ENCODE measurements at places on chromosomes 1 and 21.

- DNase-seq, result no peak
These were observed 54.1 kb downstream of the CD46 start for GRCh38 chr1:207805841-207806421.

- DNase-seq, result no peak
These were observed 9.6 kb upstream of the CYB5R1 start for GRCh38 chr1:202976633-202977032.

GRCh38 chr1:35536556-35537162 lies 20.5 kb downstream of the KIAA0319L start:
- no peak for DNase-seq

- no peak for DNase-seq
These were observed 346.2 kb downstream of the SMYD3 start for GRCh38 chr1:246160905-246161304.

DNA sequence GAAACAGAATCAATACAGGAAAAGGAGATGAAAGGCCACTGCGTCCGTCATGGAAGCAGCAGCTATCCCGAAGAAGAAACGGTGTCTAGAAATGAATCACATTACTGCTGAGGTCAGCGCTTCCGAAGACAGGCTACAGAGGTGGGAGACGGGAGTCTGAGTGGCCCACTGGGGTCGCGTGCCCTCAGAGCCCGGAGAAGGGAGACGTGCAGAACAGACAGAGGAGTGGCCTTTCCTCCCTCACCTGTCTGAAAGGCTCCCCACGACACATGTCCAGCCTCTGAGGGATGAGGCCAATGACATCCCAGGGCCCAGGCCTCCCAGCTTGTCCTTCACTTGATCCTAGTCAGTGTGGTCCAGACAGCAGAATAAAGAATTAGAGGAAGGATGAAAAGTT lies 35.9 kb downstream of the VPS26C start:
- DNase-seq, result no peak

DNA sequence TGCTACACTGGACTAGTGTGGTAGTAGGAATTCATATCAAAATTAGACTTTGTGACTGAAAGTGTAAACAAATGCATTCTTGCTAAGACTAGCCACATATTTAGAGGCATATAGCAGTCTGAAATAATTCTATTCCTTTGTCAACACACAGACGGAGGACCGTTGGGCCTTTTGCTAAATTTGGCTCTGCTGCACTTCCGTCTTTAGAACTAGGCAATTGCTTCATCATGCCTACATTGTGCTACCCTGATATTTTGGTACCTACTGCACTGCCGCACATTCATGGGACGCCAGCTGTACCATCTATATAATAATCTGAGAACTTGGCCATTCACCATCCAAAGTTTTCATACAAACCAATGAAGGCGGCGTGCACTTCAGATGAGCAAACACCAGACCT lies 346.8 kb downstream of the KIF26B start:
- no peak for DNase-seq

DNA sequence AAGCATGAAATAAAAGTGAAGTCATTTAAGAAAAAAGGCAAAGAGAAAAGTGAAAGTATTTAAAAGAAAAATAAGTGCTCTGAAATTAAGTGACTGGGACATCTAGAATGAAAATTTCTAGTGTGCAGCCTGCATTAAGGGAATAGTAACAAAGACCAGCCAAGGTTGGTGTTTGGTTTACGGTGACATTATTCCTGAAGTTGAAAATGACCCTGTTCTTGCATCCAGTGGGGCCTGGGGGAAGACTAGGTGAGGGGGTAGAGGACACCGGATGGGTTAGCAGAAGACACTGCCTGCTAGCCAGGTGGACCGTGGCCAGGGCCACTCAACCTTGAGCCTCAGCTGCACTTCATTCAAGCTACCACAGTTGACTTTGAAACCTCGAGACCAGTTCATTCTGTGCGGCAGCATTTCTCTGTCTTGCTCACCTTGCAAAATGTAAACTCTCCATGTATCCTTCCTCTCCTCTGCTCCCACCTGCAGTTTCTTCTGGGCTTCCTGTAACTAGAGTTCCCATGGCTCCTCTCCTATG lies 14.3 kb upstream of the KCNK1 start:
- no peak for DNase-seq

DNA sequence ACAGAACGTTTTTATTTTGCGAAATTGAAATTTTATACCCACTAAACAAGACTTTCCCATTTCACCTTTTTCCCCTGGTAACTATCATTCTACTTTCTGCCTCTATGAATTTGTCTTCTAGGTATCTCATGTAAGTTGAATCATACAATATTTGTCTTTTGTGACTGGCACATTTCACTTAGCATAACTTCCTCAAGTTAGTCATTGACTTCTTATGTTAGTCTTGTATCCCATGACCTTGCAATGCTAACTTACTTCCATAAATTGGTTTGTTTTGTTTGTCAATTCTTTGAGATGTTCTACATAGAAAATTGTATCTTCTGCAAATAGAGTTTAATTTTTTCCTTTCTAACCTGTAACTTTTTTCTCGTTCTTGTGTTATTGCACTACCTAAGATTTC lies 26.9 kb downstream of the SH3BP5L start:
- DNase-seq, result no peak

GRCh38 chr1:160256396-160257046 lies 5.8 kb downstream of the DCAF8 start:
- no peak for DNase-seq

DNA sequence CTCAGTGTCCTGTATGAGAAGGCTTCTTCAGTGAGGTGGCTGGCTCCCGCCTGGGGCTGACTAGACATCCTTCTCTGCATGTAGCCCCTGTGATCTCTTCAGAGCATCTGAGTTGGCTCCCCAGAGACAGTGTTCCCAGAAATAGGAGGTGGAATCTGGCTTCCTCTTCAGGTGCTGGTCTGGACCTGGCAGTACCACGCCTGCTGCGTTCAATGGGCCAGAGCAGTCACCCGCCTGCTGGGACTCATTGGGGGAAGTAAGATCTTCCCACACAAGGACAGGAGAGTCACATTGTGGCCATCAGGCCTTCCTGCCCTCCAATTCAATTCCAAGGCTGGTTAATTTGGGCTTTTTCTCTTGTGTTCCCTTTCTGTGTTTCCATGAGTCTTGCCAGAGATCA lies 51.0 kb downstream of the ADARB1 start:
- no peak for DNase-seq

- no peak for DNase-seq
These were observed 98.9 kb downstream of the RGS2 start for GRCh38 chr1:192907545-192908243.

GRCh38 chr1:180268556-180269075 lies 38.6 kb downstream of the LHX4 start:
- DNase-seq, result no peak

- DNase-seq, result no peak
These were observed 19.3 kb upstream of the UMODL1 start for GRCh38 chr21:42051788-42052187.

- DNase-seq, result no peak
These were observed 302.8 kb downstream of the MATN1 start for GRCh38 chr1:30420519-30421050.

GRCh38 chr1:92577261-92577895 lies 90.7 kb upstream of the GFI1 start:
- no peak for DNase-seq

DNA sequence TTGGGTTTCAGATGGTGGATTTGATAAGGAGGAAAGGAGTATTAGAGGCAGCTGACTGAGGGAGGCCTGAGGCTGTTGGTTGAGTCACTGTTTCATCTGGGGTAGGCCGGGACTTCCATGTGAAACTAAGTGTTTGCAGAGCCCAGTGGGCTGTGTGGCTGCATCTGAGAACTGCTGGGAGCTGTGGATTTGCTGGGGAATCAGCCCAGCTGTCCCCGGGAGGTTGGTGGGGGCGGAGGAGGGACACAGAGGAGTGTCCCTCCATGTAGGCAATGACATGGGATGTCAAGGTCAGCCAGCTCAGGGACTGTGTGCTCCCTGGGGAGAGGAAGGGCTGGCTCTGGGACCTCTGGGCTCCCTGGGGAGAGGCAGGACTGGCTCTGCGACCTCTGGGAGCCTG lies 36.4 kb downstream of the SLC2A7 start:
- DNase-seq, result no peak

DNA sequence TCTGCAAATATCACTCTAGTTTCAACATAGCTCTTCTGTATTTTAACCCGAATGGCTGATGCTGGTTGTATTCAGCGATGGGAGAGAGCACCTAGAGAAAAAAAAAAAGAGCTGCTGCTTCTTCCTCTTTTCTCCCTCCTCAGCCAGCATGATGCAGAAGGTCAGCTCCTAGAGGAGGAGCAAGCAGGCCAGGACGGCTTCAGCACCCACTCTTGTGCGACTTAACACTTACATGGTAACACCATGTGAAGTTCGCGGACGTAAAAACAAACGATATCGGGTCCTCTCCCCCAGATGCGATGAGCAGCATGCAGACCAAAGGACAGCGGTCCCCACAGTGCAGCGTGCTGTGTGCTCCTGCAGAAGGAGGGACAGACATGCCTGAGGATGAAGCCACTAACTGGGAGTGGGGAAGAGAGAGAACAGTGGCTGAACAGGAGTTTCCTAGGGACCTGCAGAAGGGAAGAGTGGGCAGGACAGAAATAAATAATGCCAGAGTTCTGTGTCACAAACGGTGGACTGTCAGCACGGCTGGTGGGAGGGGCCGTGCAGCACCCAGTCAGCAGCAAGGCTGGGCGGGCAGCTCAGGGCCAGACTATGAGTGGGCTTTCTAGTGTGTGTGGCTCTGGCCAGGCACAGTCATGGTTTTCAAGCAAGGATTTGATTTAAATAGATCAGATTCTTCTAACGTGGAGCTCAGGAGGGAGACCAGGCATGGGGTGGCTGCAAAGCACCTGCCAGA lies 11.4 kb upstream of the B3GALT5 start:
- no peak for DNase-seq

DNA sequence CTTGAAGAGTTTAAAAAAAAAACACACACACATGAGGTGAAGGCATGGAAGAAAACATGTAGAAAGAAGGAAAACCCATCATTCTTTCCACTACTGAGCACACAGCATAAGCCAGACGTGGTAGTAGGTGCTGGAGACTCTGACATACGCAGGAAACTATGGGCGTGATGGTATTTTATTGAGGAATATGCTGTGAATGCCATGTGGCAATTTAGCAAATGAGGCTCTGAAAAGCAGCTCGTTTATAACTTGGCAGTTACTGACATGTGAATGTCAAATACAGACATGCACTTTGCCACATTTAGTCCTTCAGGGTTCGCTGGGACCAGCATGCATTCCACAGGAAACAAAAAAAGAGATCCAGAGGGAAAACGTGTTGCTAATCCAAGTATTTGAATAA lies 74.3 kb upstream of the IFNAR2 start:
- no peak for DNase-seq

GRCh38 chr1:108072212-108072611 lies 107.2 kb upstream of the VAV3 start:
- DNase-seq, result no peak

DNA sequence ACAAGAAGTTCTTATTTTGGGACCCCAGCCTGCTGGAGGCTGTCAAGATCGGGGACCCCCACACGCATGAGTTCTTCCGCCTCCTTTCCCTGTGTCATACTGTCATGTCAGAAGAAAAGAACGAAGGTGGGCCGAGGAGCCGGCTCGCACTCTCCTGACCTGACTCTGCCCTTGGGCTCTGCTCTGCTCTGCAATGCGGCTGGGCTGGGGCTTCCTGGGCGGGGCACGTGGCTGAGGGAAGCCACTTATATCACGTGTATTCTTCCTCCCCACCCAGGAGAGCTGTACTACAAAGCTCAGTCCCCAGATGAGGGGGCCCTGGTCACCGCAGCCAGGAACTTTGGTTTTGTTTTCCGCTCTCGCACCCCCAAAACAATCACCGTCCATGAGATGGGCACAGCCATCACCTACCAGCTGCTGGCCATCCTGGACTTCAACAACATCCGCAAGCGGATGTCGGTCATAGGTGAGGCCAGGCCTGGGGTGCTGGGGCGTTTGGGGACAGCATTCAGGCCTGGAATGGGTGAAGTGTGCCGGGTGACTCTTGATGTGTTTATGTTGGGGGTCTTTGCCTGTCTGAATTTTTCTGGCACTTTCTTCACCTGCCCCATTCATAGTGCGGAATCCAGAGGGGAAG lies 17.6 kb downstream of the ATP8B2 start:
- DNase-seq, result peak; percentile 79

GRCh38 chr1:26728645-26729044 lies 32.8 kb downstream of the ARID1A start:
- no peak for DNase-seq

DNA sequence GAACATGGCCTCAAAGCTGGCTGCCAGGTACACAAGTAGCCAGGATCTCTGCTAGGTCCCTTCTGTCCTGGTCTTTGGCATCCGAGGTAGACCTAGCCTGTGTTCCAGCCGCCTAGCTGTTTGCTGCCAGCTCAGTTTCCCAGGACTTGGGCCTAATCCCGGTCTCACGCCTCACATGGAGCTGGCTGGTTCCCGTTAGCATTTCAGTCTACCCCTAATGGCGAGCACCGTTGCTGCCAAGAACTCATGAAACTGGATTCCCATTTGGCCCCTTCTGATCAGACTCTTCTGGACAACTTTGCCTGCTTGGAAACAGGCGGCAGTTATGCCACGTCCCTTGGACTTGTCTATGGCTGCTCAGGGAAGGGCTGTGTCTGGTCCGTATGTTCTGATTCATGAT lies 26.2 kb upstream of the HHAT start:
- DNase-seq, result no peak

GRCh38 chr1:228242409-228242808 lies 34.6 kb downstream of the OBSCN start:
- DNase-seq, result no peak

- DNase-seq, result no peak
These were observed 163.7 kb downstream of the ROR1 start for GRCh38 chr1:63937461-63938022.
